CD4-positive, alpha-beta T cell treated with Interleukin-6 at 100 ng/mL for 8 hours (primary cell): ENCODE measurements at places on chromosomes 2 and 18.

DNA sequence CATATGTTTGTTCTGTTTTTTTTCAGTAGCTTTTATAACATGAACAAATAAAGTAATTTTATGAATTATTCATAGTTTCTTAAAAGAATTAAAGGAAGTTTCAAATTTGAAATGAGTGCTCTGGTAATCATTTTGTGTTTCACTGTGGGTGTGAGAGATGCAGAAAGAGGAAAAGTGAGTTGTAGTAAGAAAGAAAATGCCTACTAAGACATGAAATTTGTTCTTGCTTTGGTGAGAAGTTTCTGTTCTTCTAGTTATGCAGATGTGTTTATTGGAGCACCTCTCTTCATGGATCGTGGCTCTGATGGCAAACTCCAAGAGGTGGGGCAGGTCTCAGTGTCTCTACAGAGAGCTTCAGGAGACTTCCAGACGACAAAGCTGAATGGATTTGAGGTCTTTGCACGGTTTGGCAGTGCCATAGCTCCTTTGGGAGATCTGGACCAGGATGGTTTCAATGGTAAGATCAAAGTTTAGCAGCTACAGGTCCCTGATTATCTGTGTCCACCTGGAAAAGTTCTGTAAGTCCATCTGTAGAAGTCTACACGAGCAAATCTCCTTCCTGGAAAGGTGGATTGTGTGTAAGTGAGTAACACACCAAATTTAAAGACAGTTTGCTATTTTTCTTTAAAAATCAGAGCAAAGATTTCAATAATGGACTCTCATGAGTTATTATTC is 51.4 kb downstream of the ITGAV start:
- no peak for DNase-seq

DNA sequence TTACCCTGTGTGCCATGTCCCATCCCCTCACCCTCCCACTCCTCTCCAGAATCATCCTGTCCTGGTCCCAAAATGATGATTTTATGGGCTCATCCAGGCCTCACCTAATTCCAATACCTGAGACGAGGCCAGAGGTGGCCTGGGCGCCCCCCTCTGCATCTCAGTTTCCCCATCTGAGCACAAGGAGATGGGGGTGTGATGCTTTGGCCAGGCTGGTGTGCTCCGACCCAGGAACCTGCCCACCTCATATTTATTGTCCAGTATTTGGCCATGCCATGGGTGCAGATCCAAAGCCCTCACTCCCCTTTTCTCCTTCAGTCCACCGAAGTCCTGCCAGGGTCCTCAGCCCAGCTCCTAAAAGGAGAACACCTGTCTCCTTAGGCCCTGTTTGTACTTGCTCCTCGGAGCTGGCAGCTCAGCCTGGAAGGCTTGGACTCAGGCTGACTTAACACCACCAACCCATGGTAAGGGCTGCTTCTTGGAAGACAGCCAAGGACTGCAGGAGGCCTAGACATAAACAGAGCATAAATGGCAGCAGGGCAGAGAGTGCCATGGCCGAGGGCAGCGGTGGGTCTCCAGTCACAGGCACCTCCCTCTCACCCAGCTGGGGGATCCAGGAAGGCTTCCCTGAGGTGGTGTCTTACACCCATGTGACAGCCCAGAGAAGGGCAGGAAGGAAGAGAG is 3.6 kb downstream of the TEX51 start:
- no peak for DNase-seq

GRCh38 chr2:78979380-78980151 is 45.9 kb upstream of the REG3G start:
- no peak for DNase-seq

- DNase-seq: no peak
Measured at GRCh38 chr2:38442643-38443541, 65.8 kb upstream of the ATL2 start.

DNA sequence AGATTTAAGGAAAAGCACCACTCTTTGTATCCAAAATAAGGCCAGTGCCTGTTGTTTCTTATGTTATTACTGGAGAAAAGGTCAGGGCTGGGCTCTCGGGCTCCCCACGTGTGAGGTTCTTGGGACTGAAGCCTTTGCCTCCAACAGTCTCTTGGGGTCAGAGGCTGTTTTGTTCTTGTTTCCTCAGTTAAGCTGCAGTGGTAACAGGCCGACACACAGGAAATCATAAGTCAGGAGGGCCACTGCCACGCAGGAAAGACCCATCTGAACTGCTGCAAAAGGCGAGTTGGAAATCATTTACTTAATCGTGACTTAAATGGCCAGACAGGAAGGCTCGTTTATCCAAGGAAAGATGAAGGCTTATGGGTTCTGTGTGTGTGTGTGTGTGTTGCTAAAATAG is 30.3 kb upstream of the IL37 start:
- DNase-seq: no peak

GRCh38 chr2:219459460-219460311 is 25.0 kb downstream of the SPEG start:
- DNase-seq: peak; percentile 20
